ENCODE measurements at places on chromosomes 7 and 10.

GRCh38 chr7:36838616-36839225 is 114.4 kb upstream of the AOAH start:
- DNase-seq, result no peak

- DNase-seq, result no peak
Measured at GRCh38 chr10:47325303-47326291, 3.3 kb downstream of the GDF2 start.

DNA sequence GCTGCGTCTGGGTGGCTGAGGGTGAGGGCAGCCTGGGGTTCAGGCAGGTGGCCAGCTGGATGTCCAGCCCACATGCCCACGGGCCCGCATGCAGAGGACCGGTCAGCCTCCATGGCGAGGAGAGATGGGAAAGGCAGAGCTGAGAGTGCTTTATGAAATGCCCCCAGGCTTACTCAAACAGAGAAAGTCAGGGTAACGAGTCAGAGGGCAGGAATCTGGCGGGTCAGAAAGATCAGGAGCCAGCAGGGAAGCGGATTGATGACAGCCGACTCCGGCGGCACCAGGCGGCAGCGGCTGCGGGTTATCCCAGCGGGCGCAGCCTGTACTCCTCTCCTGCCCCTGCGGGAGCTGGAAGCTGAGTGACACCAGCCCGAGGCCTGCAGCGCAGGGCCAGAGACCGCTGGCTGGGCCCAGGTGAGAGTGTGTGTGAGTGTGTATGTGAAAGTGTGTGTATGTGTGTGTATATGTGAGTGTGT is 13.4 kb downstream of the SLC13A4 start:
- DNase-seq, result no peak

GRCh38 chr10:74827045-74827441 is 643 bp downstream of the KAT6B start:
- DNase-seq, result no peak

DNA sequence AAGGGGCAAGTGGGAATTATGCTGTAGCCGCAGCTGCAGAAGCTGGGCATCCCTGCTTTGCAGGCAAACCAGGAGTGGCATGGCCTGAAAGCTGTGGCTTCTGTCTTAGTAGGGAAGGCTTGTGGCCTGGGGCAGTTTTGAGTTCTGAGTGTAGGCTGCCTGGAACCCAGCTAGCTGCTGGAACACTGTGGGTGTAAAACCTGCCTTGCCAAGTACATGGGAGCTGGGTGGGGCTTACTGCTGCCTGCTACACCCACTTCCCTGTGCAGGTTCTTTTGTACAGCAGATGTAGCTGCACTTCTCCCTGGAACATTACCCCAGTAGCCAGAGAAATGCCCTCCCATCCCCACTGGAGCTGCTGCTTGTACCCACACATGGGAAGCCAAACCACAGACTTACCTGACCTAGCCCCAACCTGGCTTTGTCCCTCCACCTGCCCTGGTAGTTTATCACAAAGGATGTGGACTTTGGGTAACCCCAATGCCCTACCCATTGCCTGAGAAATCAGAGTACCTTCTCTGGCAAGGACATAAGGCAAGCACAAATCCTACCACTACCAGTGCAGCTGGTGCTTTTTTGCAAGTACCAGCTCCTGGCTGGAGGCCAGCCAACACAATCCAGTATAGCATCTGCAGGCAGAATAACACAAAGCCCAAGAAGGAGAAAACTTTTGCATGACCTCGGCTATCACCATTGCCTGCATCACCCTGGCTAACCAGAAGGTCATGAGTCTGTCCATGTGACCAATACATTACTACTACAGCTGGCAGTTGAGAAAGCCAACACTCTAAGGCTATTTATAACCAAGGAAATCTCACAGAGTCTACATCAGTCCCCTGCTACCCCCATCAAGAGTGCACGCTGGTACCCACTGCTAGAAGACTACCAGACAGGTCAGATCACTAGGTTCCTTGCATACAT is 26.5 kb upstream of the PPP1R3A start:
- DNase-seq, result no peak

DNA sequence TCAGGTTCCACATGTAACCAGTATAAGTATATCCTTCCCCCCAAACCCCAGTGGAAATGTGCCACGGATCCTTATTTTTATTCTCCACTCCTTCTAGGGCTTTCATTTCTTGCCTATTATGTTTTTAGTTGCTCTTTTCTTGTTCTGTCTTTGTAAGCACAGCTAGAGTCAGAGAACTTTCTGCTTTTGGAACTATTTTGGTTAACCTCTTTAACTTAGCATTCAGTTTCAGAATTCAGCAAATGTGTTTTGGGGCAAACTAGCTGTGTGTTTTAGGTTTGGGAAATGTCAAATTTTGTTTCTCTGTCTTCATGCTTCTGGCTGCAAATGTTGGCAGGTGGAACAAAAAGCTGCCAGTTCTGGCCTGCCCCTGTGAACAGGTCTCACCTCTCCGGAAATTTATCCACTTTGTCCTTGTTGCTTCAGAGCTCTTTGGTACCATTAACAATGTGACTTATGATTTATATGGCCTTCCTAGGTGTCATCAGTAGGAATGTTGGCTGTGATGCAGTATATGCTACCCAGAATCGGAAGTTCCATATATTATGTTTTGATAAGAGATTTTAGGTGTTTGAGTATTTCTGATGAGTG is 156.1 kb downstream of the ADK start:
- DNase-seq, result no peak

DNA sequence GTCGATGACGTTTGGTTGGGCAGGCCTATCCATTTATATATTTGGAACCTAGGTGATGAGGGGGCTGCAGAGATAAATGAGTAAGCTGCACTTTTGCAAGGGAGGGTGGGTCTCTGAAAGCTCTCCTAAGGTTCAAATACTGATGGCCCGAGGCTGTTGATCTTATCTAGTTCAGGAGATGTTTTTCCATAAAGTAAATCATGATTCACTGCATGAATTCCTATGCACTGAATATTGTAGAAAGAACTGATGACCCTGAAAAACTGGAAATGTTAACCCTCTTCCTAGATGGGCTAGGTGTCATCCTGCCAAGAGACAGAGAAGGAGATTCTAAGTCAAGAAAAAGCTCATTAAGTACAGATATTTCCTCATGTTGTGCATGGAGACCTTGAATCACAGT is 459.9 kb downstream of the PLXNA4 start:
- no peak for DNase-seq

DNA sequence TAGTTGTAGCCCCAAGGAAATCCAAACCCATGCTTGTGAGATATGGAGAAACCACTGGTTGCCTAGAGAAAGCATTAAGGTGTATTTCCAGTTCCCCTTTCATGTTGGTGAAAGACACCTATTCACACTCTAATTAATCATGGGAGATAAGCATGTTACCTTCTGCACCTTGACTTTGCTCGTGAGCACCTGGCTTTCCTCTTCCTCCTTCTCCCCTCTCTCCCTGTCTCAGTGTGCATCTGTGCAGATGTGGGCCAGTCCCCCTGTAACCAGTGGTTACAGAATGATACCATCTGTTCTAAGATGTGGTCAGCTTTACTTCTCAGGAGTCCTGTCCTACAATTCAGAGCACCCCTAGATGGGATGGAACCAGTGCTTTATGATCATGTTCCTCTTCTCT is 160.6 kb downstream of the LCOR start:
- DNase-seq, result no peak

DNA sequence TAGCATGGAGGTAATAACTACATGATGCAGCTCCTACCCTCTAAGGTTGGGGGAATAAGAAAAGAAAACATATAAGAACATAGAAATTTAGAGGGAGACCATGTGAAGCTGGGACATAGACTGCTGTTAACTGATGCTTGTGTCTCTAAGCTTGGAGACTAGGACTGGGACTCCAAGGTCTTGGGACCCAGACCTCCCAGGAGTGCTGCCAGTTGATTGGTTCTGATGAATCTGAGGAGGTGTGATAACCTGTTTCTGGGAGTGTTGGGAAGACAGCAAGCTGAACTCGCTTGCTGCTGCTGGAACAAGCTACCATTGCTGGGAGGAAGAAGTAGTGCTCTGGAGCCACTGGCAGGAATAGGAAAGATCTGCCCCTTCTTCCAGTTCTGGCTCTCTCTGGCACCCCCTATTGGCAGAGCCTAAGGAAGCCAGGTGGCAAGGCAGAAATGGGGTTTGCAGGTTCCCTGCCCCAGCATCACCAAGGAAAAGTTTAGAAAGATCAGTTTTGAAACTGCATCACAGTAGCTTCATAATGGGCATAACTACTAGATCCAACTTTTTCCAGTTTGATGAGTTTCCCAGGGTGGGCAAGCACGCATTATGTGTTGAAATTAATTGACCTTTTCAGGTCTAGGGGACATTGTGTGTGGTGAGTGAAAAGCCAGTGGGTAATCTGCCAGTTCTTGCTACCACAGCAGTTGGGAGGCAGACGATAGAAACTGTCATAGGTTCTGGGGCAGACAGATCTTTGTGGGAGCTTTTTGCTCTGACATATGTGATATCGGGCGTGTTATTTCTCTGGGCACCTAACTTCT is 140.7 kb downstream of the SND1 start:
- DNase-seq, result no peak

- DNase-seq, result peak; percentile 13
Measured at GRCh38 chr7:120554960-120555571, 282.1 kb downstream of the KCND2 start.

DNA sequence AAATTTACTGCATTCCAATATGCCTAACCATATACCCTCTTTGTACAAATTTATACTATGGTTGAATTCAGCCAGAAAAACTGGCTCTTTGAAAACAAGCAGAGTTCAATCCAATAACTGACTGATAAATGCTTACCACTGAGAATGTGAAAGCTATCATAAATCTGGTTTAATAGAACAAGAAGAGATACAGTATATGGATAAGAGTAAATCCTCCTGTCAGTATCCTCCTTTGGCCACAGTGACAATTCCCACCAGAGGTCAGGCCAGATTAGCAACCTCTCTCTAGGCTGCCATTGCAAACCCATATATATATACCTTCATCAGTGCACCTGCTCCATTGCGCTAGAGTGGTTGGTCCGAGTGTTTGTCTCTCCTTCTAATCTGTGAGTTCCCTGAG is 647.2 kb downstream of the GRM8 start:
- DNase-seq, result no peak

DNA sequence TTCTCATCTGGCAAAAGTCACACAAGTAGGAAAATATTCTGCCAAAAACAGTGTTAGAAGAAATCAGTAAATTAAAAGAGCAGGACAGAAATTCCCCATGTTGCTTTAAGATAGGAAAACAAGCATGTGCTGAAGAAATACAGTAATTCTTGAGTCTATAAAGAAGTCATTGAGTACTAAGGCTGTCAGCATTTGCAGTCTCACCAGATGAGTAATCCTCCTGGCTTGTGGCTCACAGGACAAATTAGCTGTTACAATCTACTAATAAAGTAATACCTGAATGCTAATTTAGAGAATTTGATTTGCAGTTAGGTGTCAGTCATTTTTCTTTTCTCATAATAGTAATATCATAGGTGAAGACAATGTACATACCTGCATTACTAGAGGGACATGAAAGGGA is 1158.9 kb upstream of the CELF2 start:
- DNase-seq, result peak; percentile 12

GRCh38 chr10:19815731-19816410 is 361 bp upstream of the PLXDC2 start:
- no peak for DNase-seq

- DNase-seq, result no peak
Measured at GRCh38 chr7:22074897-22075296, 129.2 kb upstream of the CDCA7L start.

- DNase-seq, result no peak
Measured at GRCh38 chr10:115163129-115163528, 70.0 kb downstream of the ATRNL1 start.

DNA sequence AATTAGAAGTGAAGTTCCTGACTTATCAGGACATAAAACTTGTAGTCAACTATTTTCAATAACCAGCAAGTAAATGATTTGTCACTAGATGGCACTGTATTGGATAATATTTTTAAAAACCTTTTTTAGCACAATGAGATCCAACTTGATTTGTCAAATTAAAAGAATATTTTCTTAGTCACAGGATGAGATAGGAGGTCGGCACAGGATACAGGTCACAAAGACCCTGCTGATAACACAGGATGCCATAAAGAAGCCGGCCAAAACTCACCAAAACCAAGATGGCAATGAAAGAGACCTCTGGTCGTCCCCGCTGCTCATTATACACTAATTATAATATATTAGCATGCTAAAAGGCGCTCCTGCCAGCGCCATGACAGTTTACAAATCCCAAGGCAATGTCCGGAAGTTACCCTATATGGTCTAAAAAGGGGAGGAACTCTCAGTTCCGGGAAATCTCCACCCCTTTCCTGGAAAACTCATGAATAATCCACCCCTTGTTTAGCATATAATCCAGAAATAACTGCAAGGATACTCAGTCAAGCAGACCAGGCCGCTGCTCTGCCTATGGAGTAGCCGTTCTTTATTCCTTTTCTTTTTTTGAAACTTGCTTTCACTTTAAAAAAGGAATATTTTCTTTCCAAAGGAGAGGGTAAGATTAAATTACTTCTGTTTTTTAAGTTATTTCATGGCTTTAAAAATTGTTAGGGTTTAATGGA is 255.7 kb upstream of the MKLN1 start:
- no peak for DNase-seq

DNA sequence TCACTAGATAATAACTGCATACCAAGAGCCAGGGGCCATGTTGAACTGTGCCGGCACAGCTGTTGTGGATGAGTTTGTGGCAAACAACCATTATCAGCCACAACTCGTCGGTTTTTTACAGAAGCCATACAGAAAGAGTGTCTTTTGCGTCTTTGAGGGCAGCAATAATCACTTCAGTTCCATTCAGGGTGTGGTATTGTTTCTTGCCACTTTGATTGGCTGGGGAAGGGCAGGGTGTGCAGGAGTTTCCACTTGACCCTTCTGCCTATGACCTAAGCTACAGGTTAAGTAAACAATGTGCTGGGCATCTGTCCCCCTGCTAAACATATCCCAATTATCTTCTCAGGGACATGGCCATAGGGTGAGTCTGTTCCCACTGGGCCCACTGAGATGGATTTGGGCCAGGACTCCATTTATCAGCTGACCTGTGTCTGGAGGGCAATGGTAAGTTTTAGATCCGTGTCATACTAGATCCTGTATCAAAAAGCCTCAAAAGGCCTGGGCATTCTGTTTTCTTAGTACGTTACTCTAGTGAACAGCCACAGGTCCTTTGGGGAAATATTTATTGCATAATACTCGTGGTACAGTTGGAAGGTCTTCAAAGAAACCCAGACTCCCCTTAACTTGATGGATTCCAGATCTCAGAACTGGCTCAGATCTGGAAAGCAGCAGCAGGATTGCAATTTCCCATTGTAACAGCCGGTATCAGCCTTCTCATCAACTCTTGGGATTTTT is 15.9 kb downstream of the ZNF3 start:
- DNase-seq, result peak; percentile 36
